ENCODE measurements at places on chromosomes 2 and 18.

DNA sequence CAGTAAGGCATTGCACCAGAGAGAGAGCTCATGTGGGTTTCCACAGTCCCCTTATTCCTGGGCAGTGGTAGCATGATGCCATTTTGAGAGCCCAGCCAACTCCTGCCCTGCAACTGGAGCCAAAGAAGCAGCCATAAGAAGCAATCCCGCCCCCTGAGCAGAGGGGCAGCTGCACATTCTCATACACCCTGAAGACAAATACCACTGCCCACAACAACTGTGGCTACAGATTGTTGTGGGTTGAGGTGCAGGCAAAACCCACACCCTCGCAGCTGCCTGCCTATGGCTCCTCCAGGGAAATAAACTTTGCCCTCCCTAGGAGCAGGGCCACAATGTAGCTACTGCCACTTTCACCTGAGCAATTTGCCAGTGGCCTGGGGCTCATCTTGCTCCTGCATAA lies 219.4 kb upstream of the NRXN1 start:
- no peak for DNase-seq

DNA sequence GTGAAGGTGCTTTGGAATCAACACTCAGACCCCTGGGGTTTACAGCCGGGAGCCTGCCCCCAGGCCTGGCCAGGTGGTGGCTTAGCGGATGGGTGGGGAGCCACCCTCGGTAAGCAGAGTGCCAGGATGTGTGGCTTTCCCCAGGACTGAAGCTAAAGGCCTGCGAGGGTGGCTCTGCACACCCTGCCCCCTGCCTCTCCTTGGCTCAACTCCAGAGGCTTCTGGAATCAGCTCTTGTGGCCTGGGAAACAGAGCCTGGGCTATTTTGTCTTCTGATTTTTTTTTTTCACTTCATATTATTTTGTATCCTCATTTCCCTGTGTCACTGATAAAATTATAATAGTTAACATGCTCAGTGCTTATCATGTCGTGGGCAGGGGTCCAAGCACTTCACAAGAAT lies 79.8 kb downstream of the RHOB start:
- DNase-seq = no peak

DNA sequence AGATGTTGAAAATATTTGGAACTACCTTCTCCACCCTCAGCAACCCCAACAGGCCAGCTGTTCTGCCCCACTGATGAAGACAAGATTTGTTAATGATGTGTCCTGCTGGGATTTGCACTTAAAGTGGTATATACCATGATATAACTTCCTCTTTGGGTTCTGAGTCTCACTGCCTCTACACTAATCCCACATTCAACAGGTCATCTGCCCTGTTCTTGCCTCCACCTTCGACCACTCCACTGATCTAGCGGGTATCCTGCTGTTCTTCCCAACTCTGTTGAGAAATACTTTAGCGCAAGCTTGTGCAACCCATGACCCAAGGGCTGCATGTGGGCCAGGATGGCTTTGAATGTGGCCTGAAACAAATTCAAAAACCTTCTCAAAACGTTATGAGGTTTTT lies 72.7 kb downstream of the LRP1B start:
- no peak for DNase-seq

DNA sequence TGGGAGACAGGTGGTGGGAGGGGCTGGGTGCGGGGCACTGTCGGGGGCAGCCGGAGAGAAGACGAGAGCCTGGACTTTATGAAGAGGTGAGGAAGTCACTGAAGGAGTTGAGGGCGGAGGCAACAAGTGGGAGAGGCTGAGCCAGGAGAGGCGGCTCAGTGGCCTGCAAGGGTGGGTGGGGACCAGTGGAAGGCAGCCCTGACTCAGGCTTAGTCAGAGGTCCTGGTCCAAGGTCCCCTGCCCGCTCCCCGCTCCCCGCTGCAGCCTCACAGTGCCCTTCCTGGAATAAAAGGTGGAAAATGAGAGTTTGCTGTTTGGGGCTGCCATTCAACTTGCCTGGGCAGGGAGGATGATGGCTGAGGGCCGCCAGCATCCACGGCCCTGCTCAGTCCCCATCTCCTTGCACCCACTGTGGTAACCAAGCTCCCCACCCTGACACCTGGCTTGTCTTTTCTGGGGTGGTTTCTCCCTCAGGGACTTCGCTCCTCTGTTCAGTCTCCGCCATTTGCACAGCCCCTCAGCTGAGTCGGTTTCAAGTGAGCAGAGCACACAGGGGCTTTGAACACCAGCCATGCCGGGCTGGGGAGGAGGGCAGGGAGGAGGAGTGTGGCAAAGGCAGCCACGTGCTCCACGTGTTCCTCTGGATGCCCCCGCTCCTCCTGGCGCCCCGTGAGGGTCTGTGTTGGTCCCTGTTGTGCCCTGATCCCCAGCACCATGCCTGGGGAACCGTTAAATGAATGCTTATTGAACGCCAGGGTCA lies 13.7 kb upstream of the RALB start:
- no peak for DNase-seq

- no peak for DNase-seq
Measured at GRCh38 chr18:69897397-69898108, 50.1 kb downstream of the CD226 start.

- no peak for DNase-seq
Measured at GRCh38 chr2:204886713-204887112, 341.4 kb downstream of the PARD3B start.

DNA sequence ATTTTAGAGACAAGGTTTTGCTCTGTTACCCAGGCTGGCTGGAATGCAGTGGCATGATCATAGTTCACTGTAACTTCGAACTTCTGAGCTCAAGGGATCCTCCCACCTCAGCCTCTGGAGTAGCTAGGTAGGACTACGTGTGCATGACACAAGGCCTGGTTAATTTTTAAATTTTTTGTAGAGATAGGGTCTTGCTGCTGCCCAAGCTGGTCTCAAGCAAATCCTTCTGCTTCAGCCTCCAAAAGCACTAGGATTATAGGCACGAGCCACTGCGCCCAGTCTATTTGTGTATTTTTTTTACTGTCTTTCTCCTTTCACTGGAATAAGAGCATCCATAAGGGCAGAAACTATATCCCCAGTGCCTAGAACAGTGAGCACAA lies 89.3 kb downstream of the PLEKHM3 start:
- DNase-seq = no peak

- no peak for DNase-seq
Measured at GRCh38 chr2:239879423-239880084, 145.6 kb downstream of the NDUFA10 start.

GRCh38 chr2:1709946-1710560 lies 34.3 kb downstream of the PXDN start:
- DNase-seq = no peak

DNA sequence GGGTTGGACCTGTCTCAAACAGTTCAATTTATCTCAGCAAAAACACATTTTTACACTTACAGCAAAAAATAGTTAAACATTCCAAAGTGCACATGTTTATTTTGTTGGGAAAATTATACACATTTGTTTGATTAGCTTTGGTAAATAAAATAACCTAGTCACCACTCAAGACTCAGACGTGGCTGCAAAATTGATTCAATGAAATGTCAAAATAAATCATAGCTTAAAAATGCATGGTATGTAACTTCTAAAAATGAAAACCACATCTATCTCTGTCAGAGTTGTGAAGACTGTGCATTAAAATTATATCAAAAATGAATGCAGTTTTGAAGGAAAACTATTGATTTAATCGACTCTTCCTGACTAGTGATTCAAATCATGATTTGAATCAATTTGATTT lies 56.7 kb downstream of the GALNT14 start:
- DNase-seq = no peak

GRCh38 chr2:85777441-85777861 lies 23.7 kb downstream of the ATOH8 start:
- no peak for DNase-seq

GRCh38 chr18:55893948-55894347 lies 306.0 kb upstream of the TCF4 start:
- DNase-seq = no peak

- DNase-seq = no peak
Measured at GRCh38 chr2:149329068-149329467, 1.3 kb upstream of the LYPD6 start.

GRCh38 chr2:43058726-43059110 lies 167.7 kb downstream of the ZFP36L2 start:
- DNase-seq = no peak

GRCh38 chr2:167572883-167573619 lies 674.3 kb downstream of the STK39 start:
- no peak for DNase-seq

GRCh38 chr2:562391-563364 lies 114.5 kb downstream of the TMEM18 start:
- DNase-seq = no peak

DNA sequence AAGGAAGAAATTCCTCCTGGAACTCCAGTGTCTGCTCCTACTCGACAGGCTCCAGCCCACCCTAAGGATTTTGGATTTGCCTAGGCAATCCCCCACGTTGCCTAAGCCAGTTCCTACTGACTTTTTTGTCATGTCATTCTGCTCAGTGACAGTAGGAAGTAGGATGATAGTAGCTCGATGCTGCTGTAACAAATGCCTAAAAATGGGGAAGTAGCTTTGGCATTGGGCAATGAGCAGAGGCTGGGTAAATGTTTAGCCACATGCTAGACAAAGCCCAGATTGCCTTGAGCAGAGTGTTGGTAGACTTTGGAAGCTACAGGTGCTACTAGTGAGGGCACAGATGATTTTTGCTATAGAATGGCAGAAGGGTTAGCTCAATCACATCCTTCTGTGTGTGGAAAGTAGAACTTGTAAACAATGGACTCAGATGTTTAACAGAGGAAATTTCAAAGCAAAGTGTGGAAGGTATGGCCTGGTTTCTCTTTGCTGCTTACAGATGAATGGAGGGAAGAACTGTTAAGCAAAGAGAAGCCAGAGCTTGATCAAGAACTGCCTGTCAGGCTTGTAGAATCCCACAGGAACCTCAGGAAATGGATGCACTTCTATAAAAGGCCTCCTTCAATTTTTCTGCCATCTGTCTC lies 154.8 kb downstream of the RNF144A start:
- no peak for DNase-seq

- no peak for DNase-seq
Measured at GRCh38 chr2:109081374-109081773, 47.6 kb upstream of the SH3RF3 start.

DNA sequence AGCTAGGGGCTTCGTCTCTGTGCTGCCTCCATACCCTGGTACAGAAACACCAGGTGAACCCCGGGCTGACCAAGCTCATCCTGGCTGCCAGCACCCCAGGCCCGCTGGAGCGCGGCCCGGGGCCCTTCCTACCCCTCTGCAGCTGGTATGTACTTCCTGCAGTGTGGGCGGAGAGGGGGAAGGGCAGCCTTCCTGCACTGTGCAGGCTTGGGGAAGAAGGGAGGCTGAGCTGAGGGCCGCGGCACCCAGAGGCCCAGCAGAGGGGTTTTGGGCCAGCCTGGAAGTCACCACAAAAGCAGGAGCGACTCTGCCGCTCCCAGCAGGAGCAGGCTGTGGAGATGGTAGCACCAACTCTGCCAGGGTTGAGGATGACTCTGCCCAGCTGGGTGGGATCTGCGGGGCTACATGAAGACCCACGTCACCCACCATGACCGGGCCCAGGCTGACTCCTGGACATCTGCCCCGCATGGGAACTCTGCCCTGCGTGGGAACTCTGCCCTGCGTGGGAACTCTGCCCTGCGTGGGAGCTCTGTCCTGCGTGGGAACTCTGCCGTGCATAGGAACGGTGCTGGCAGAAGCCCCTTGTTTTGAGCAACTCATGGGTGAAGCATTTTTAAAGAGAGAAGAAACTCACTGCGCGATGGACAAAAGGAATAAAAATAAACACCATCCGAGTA lies 273.3 kb downstream of the NDUFA10 start:
- peak; percentile 18 for DNase-seq

- no peak for DNase-seq
Measured at GRCh38 chr18:78838183-78838582, 141.4 kb upstream of the SALL3 start.

DNA sequence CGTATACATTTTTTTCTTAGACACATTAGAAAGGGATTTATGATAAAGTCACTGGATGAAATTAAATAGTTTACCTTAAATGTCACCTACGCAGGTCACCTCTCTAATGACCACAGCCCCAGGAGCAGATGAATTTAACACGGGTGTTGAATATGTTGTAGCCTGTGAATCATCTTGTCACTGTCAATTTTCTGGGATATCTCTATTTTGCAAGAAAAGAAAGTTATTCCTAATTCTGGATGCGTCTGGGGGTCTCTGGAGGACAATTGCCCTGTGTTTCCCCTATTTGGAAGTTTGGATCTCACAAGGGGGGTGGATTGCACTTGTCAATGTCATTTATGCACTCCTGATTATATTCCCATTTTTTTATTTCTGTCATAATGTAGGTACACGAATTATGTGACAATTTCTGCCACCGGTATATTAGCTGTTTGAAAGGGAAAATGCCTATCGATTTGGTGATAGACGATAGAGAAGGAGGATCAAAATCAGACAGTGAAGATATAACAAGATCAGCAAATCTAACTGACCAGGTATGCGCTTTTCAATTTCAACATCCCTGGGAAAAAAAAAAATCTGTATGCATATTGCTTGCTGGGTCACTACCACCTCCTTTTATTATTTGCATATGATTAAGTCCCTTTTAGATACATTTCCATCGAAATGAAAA lies 7.7 kb downstream of the MEIS1 start:
- no peak for DNase-seq

GRCh38 chr2:120761911-120762310 lies 26.2 kb downstream of the GLI2 start:
- no peak for DNase-seq

GRCh38 chr2:105796791-105797190 lies 52.1 kb downstream of the NCK2 start:
- DNase-seq = no peak

DNA sequence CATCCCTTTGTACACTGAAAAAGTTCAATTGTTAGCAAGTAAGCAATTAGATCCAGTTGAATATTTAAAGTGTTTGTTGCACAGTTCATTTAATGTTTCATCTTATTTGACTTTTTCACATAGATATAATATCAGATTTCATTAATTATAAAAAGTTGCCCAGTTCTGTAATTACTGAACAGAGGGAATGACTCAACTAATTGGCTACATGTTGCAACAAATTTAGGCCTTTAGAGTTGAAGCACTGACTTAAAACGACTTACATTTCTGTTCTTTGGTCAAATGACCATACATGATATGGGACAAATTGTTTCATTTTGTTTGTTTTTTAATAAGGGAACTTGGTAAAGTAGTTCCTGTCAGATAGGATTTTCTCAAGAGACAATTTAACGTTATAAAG lies 68.5 kb upstream of the FAM117B start:
- no peak for DNase-seq

GRCh38 chr2:159154366-159154765 lies 132.1 kb downstream of the WDSUB1 start:
- no peak for DNase-seq

- DNase-seq = no peak
Measured at GRCh38 chr2:75464348-75464946, 96.3 kb downstream of the EVA1A start.
